ENCODE measurements at places on chromosomes 2 and 18.

DNA sequence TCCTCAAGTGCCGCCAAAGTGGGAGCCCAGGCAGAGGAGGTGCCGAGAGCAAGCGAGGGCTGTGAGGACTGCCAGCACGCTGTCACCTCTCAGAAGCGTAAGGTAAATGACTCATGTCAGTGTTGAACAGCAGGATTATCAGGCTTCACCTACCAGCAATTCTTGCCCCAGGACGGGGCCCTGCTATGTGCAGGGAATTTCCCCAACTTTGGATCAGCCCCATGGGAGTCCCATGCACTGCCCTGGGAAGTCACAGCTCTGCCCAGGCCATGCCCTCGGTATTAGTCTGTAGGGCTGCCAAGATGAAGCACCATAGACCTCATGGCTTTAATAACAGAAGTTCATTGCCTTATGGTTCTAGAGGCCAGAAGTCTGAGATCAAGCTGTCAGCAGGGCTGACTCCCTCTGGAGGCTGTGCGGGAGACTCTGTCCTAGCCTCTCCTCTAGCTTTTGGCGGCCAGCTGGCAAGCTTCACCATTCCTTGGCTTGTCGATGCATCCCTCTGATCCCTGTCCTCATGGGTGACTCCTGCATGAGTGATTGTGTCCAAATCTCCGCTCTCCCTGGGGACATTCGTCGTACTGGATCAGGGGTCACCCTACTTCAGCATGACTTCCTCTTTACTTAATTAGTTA lies 55.9 kb downstream of the TRPM8 start:
- DNase-seq = no peak

DNA sequence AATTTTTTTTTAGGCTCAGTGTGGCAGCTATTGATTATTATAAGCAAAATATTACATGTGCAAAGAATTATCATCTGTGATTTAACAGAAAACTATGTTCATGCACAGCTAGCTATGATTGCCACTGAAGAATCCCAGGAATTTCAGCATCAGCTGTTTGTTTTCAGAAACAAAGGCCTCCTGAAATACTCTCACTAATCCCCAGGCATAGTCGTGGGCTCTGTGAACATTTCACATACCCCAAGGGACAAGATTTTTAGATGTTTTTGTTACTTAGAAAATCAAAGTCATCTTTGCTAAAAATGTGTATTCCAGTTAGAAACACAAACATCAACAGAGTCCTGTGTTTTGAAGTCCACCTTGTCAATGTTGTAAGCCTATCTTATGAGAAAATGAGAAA lies 156.1 kb downstream of the MYO1B start:
- peak; percentile 36 for DNase-seq

GRCh38 chr2:199684832-199685231 lies 166.2 kb downstream of the FTCDNL1 start:
- DNase-seq = no peak

DNA sequence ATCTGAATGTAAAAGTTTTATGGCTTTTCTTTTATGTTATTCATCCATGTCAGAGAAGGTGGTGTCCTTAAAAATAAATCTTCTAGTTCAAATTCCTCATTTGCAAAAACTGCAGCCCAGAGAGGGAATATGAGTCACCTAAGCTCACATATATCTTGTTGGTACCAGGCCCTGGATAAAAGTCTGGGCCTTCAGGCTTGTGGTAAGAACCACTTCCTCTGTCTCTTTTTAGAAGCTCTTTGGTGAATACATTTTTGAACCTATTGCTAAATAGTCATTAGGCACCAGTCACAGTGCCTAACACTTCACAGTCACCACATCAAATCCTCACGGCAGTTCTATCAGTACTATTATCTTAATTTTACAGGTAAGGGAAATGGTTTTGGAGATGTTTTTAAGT lies 199.2 kb downstream of the KCNS3 start:
- peak; percentile 50 for DNase-seq

- DNase-seq = no peak
Observed at GRCh38 chr2:216820709-216821108, 39.2 kb downstream of the TNP1 start.

DNA sequence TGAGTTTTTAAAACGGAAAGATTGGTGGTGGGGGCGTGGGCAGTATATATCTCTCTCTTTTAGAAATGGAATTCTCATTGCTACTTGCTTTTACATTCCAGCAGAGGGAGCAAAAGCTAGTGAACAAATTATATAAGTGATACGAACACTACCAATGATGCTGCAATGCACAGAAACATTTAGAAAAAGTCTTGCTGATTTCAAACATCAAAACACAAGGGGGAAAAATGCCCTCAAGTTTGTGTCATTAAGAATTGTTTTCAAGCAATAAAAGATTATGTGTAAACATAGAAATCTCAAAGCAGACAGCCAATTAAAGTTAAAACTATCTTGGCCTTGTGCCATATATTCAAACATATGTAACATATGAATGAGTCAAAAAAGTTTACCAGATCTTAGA lies 296.3 kb upstream of the KCNJ3 start:
- no peak for DNase-seq

GRCh38 chr2:119197529-119198239 lies 25.9 kb upstream of the STEAP3 start:
- DNase-seq = no peak

GRCh38 chr2:53211201-53211774 lies 556.3 kb upstream of the CHAC2 start:
- no peak for DNase-seq

- DNase-seq = no peak
Observed at GRCh38 chr2:112000399-112001135, 54.5 kb upstream of the TMEM87B start.

DNA sequence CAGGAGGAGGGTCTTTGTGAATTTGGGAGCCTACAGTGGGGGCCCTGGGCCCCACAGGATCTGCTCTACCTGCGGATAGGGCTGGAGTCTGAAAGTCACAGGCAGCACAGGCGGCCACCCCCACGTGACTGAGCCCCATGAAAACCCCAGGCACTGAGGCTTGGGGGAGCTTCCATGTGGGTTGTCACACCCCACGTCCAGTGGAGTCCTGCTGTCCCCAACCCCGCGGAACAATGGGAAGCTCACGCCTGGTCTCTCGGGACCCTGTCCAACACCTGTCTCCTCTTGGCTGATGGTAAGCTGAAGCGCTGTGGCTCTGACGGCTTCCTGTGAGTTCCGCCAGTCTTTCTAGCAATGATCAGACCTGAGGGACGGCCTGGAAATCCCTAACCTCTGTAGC lies 85.8 kb downstream of the PTGR3 start:
- no peak for DNase-seq

- DNase-seq = no peak
Observed at GRCh38 chr2:185771396-185771795, 32.8 kb downstream of the FSIP2 start.

- no peak for DNase-seq
Observed at GRCh38 chr2:655626-656025, 21.6 kb downstream of the TMEM18 start.

DNA sequence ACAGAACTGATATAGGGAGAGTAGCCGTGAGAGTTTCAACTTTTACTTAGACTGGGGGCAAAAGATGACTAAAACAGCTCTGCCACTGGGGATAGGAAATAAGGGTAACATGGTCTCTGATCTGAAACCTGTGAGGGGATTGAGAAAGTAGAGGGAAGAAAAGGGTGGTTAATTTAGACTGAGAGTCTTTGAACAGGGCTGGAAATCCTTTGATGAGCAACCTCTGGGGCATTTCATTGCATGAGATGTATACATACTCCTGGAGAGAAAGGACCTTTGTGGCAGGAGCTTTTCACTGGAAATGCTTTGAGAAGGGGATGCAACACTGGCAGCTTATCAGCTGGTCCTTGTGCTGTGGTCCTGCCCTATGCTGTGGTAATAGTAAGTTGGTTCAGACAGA lies 9.4 kb downstream of the GALNT1 start:
- DNase-seq = no peak

DNA sequence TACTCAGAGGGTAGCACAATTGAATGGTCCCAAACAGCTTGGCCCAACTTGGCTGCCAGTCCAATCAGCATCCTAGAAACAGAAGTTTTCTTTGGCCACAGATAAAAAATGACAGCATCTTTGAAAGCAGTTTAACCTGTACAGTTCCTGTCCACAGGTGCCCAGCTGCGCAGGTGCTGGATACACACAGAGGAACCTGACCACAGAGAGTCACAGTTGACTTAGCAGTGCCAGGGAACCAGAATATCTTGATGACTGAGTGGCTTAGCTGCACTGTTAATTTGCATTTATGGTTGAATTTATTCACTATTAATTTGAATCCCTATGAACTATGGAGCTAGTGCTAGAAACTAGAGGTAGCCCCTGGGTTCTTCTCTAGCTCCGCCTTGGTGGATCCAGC lies 93.7 kb downstream of the TPGS2 start:
- no peak for DNase-seq

- no peak for DNase-seq
Observed at GRCh38 chr2:109675666-109676345, 61.6 kb downstream of the SOWAHC start.

DNA sequence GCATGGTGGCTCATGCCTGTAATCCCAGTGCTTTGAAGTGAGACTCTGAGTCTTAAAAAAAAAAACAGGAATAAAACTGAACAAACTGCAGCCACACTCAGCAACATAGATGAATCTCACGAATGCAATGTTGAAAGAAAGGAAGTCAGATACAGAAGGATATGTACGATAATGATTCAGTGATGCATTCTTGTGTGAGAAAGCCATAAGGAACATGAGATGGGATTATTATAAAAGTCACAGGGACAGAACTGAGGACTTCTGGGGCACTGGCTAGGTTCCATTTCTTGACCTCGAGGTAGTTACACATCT lies 56.9 kb upstream of the SMAD2 start:
- DNase-seq = no peak

DNA sequence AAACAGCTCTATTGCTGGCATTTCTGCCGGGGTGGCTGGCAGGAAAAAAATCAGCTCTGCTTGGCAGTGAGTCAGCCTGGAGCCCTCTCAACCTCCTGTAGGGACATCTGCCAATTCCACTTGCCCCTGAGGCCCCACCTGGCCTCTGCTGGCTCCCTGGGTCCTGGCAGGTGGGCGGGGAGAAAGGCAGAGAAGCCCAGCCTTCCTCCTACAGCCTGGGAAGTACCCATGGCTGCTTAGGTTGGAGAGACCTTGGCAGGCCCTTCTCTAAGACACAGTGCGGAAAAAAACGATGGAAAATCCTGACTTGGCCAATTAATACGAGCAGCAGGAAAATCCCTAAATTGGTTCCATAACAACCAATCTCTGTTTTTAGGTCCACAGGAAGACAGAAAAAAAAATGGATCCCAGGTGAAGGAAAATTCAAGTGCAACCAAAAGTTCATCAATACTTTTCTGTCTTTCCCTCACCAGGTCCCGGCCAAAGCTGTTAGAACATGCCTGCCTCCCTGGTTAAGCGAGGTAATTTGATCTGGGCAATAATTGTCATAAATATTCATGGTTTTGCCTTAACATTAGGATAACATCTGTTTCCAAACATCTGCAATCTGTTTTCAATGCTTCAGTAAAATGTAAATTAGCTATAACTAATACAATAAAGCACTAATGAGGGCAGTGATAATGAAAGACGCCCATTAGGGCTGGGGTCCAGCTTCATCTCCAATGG lies 245.9 kb downstream of the TFCP2L1 start:
- DNase-seq = no peak

DNA sequence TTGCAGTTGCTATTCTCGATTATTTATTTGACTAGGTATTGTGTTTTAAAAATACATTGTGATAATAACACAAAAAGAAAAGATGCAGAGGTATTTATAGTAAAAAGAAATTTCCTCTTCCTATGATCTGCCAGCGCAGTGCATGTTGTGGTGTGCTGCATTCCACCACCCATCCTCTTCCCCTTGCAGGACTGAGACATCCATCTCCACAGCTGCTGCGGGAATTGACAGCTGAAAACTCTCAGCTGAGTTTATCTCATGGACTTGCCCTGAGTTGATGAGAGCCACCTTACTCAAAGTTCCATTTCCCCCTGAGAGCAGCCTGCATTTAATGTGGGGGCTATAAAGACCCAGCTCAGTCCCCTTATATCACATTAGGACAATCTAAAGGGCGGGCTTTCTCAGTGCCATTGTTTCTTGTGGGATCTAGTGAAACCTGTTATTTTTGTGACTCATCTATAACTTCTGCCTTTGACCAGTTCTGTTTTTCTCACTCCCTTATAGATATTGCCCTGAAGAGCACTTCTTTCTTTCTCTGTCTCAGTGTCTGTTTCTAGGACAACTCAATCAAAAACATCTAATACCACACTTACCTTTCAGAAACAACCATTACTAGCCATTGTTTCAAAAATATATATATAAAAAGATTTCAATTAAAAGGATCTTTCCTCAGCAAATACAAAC lies 698.5 kb downstream of the NR4A2 start:
- DNase-seq = no peak

GRCh38 chr2:186209532-186209931 lies 276.5 kb upstream of the ZC3H15 start:
- DNase-seq = no peak

DNA sequence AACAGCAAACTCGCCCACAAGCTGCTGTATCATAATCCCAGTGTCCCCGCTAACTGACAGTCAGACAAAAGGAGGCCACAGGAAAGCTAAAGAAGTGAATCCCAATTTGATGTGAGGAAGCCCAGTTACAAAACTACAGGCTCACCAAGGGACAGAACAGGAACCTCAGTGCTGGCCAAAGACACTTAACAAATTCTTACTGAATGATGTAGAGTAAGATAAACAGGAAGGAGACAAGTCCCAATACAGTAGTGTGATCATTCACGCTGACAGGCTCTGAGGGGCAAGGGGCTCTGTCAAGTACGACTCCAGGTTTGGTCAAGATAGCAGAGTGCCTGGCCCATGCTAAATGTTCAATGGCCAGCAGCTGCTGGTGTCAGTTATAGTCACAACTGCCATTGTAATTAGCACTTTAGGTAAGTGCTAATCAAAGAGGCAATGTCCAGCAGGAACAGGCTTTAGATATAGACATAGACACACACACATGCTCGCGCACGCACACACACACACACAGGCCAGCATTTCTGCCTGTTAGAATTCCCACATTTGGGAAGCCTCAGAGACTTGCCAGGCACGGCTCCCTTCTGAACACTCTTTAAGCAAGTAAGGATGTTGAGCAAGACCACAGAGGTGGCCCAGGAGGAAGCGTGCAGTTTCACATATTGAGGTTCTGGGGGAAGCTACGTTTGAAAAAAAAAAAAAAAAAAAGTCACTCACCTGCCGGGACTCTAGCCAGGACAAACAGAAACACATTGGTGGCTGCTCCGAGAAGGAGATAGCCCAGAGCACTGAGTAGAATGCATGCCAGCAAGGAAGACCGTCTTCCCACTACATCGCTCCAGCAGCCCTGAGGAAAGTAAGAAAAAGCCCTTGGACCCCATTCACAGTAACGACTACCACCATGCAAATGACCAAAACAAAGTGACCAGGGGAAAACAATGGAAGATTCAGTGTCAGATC lies 35.4 kb upstream of the TMEM182 start:
- DNase-seq = no peak

DNA sequence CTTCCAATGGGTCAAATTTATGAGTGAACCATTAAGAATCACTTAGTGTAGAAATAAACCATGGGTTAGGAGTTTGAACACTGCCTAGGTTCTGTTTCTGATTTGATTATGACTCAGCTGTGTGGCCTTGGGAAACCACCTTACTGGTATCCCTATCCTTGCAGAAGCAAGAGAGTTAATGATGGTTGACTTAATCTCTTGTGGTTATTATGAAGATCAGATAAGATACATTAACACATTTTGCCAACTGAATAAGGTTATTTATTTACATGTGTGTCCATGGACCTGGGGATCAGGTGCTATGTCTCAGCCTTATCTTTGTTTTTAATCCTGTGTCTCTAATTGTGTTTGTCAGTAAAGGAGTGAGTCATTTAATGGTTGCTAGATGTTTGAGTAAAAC lies 5.4 kb upstream of the KCNJ13 start:
- DNase-seq = no peak

All from HS-27A (cell line).